AG04449 (cell line): ENCODE measurements at places on chromosomes 5 and 9.

DNA sequence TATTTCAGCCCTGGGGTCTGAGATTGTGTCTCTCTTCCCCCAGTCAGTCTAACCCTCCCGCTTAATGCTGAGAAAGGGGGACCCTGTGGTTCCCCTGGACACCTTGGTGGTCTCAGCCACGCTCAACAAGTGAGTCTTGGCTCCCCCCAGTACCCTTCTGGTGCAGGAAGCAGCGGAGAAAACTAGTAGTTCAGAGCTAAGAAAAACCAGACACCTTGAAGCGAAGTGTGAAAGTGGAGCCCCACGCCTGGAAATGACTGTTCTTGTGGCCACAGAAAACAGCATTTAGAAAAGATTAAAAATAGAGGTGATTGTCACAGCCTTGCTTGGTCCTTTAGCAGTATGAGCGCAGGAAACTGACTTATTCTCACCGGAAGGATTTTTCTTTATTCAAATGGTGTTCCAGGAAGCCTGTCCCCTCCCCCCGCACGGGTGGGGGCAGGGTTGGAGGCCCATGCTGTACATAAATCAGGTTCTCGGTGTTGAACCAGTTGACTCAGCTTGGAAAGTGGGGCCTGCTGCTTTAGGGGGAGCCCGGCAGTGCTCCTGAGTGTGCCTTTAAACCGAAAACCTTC lies 8.1 kb downstream of the ARPC5L start:
- DNase-seq, result no peak

DNA sequence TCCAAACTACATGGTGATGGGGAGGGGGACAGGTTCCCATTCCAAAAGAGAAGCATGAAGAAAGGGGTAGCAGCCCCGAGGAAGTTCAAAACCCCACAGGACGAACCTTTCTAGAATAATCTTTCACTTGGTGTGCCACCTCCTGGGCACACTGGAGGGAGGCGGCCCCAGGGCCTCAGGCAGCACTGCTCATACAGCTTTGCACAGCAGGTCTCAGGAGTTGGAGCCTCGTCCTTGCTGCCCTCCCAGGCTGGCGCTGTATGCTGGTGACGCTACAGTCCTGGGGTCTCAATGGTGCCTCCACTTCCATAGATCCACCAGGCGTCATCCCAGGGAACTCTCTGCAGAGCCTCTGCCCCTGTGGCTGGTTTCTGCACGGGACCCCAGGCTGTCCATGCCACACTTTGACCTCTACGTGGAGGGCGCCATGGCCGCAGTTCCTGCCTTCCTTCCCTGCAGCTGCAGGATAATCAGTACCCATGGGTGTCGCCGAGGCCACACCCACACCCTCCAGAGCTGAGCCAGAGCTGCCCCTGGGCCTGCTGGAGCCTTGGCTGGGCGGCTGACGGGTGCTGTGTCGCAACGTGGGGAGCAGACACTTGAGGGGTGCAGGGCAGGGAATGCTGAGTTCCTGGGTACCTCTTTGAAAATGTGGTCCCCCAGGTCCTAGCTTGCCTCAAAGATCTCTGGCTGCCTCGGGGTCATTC lies 95.3 kb downstream of the COL5A1 start:
- DNase-seq, result no peak

DNA sequence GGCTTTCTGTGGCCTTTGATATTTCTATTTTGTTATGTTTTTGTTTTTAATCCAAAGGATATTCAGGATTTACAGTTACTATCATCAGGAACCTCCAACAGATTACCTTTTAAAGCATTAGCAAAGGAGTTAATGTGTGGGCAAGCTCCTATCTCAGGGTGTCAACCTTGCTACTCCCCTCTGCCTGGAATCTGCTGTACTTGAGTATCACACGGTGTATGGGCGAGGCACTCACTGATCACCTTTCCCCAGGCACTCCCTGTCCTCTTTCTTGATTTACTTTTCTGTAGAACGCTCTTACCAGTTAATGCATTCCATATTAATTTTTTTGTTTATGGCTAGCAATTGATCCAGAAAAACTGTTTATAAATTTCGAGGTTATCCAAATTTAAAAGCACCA lies 117.0 kb upstream of the GAS1 start:
- DNase-seq, result no peak

DNA sequence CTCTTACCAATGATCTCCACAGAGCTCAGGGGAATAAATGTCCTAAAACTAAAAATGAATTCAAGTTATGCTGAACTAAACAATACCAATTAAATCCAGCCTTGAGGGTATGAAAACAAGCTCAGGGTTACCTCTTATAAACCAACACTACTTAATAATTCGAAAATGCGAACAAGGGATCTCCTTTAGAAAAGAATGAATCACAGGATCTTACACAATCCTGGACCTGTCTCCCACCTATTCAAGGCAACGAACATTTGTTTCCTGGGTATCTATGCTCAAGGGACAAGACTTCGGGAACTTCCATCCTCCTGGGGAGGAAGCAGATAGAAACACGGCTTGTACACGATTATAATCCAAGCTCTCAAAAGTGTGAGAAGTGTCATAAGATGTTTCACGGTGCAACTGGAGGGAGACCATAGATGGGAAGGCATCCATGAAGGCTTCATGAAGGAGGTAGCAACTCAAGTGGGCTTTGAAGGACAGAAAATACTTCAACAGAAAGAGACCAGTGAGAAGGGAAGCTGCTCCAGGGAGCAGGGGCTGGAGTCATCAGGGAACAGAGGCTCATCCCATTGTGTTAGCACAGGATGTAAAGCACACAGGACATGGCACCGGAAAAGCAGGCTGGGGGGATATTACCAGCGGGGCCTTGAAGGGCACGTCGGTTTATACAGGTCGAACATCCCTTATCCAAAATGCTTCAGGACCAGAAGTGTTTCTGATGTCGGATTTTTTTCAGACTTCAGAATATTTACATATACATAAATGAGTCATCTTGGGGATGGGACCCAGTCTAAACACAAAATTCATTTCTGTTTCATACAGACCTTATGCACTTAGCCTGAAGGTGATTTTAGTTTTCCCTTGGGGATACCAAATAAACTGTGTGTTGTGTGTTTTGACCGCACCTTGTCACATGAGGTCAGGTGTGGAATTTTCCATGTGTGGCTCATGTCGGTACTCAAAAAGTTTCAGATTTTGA lies 87.4 kb downstream of the TLE1 start:
- no peak for DNase-seq

GRCh38 chr9:4762108-4762885 lies 21.3 kb upstream of the AK3 start:
- no peak for DNase-seq
